ENCODE measurements at places on chromosomes 16 and 17.

GRCh38 chr16:58515871-58516767 lies 802 bp downstream of the SETD6 start:
- DNase-seq, result peak; percentile 69

- no peak for DNase-seq
Observed at GRCh38 chr16:58488531-58488930, 11.4 kb upstream of the NDRG4 start.

DNA sequence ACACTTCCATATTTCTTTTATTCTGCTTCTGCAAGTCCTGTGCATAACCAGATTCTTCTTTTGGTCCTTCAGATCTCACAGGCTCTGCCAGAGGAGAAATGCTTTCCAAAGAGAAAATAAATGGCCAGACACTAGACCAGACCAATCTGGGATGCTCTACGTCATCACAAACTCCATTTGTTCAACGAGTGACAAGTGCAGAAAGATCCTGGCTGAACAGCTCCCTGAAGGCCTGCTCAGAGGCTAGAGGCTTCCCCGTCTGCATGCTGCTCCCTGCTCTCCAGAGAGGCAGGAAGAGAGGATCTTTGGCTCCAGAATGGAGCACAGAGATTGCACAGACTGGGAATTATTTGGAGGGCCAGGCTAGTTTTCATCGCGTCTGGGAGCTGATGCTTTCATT lies 232.7 kb downstream of the MAF start:
- no peak for DNase-seq

- no peak for DNase-seq
Observed at GRCh38 chr16:10314317-10314716, 71.5 kb upstream of the ATF7IP2 start.

- DNase-seq, result peak; percentile 80
Observed at GRCh38 chr16:89924297-89924924, 1.3 kb downstream of the TUBB3 start.

DNA sequence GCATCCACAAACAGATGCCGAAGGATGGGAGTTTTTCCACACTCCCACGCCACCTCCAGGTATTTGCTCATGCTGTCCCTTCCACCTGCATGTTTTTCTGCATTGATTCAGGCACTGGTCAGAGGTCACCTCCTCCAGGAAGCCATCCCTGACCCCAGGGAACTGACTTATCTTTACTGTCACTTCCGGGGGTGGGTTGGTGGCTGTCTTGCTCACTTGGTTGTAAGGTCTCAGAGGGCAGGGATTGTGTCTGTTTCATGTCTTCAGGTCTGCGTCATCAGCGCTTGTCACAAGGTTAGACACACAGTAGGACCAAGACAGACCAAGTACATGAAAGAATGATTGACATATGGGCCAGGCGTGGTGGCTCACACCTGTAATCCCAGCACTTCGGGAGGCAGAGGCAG lies 1.9 kb upstream of the IL4R start:
- no peak for DNase-seq

DNA sequence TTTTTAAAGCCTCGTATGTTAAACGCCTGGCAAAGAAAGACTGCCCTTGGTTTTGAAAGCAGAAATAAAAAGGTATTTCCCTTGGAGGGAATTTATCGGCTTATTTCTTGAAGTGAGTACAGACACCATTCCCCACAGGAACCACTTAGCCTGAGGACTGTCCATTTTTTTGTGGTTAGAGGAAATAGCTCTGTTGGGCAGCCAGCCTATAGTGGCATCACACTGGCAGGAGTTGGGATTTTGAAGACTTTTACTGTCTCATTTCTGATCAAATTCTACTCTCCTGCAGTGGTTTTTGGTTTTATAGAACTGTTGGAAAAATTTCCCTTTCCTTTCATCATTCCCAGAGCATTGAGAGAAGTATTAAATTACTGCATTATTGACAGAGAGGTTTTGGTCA lies 34.1 kb upstream of the CDC6 start:
- no peak for DNase-seq

DNA sequence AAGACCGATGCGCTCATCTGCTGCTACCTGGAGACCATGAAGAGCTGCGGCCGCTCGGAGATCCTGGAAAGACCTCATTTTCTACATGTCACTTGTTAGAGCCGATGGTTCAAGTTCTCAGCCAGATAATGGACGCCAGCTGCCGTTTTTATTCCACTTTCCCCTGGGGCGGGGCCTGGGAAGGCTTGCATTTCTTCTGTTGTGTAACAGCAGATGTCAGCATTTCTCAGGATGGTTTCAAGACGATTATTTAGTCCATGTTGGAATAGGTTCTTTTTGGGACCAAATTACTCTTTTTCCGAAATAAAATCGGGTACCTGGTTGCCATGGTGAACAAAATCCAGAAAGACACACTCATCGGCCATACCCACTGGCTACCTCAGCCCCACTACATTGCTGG lies 1418.3 kb downstream of the CDH11 start:
- peak; percentile 8 for DNase-seq

DNA sequence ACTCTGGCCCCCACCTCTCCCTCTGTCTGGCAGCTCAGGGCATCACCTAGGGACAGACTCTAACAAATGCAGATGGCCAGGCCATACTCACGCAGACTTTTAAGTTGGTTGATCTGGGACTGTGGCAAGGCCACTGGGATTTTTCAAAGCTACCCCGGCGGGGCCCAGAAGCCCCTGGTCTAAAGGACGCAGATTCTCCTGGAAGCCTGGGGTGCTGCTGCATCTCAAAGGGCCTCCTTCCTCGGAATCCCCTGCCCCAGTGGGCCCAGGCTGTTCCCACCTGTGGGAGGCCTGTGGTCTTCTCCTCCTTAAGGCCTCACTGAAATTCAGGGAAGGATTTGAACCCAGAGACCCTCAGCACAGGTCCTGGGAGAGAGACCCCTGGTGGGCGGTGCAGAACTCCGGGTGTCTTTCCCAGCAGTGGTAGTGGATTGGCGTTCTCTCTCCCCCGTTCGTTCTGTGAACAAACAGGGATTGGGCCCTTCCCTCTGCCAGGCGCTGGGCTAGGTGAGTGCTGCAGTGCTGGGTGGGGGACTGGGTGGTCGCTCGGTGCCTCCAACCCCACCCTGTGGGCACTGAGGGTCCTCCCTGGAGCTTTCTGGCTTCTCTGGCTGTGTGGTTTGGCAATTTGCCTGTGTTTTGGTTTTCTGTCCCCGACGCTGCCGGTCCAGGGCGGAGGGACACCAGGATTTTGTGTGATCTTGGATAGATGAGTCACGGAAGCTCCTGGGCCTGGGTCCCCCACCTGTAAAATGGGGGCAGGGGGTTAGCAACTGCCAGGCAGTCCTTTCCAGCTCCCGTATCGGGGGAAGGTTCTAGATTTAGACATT lies 160.5 kb upstream of the GSE1 start:
- no peak for DNase-seq

DNA sequence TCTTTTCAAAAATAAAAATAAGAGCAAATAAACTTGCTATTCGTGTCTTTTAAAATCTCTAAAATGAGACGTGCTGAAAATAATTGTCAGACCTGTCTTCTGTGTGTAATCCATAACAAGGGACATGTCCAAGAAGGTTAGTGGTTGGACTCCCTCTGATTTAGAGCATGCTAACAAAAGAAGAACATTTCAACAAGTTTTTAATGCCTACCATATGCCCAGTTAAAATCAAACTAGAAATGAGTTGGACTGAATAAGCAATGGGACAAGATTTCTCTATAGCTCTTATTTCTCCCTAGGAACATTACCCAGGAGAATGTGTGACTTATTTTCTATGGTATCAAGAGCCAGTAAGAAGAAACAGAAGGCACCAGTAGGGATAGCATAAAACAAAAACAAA lies 689.7 kb upstream of the SOX9 start:
- DNase-seq, result no peak

GRCh38 chr17:14866266-14866665 lies 398.9 kb downstream of the PMP22 start:
- no peak for DNase-seq

DNA sequence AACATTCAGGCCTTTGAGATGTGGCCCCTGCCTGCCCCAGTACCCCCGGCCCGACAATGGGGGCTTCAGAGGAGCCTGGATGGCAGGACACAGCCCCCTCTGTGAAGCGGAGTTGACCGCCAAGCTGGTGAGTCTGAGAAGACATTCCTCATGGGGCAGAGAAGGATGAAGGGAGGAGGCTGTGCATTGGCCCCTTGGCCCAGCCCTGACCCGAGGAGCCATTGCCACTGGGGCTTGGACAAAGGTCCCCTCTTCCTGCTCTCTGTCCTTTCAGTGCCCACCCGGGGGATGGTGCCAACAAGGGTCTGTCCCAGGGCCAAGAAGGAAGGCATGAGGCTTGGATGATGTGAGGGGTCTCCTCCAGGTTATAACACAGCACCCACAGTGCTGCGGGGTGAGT lies 30.9 kb upstream of the PHB1 start:
- no peak for DNase-seq

GRCh38 chr16:51146256-51146924 lies 4.7 kb downstream of the SALL1 start:
- peak; percentile 37 for DNase-seq

- DNase-seq, result peak; percentile 84
Observed at GRCh38 chr17:12667299-12667958, 1.7 kb downstream of the MYOCD start.

DNA sequence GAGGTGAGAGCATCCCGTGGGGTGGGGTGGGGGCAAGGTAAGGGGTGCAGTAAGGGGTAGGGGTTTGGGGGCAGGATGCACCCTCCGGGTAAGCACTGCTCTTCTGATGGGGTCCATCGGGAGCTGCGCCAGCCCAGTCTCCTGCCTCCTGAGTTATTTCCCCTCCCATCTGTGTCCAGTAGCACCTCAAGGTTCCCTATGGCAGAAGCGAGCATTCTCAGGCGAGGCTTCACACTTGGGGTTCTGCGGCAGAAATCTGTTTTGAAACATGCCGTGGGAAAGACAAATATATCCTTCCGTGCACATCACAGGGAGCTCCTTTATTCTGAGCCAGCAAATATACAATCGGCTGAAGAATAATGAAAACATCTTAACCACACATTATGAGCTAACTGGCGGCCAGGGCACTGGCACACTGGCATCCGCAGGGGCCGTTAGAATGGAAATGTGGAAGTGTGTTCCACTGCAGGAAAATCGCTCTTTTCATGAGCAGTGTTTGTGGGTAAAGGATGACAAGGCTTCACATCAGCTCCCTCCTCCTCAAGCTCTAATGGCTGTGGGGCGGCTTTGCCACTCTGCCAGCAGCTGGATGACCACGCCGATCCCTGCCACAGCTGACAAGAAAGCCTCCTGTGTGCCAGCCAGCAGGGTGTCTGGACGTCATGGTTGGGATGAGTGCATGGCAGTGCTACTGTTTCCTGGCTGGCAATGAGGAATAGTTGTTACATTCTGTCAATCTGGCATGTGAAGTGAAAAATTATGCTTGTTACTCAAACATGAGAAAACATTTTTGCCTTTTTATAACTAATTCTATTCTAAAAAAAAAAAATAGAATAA lies 20.0 kb downstream of the MTHFSD start:
- DNase-seq, result no peak

GRCh38 chr17:20010099-20010863 lies 1.1 kb downstream of the SPECC1 start:
- peak; percentile 45 for DNase-seq

GRCh38 chr17:20086416-20087076 lies 77.4 kb downstream of the SPECC1 start:
- DNase-seq, result no peak

- DNase-seq, result no peak
Observed at GRCh38 chr17:66791347-66791746, 43.6 kb upstream of the CACNG5 start.

GRCh38 chr16:83980794-83981193 lies 12.8 kb downstream of the NECAB2 start:
- no peak for DNase-seq

- no peak for DNase-seq
Observed at GRCh38 chr16:88368994-88369393, 13.8 kb upstream of the ZNF469 start.

DNA sequence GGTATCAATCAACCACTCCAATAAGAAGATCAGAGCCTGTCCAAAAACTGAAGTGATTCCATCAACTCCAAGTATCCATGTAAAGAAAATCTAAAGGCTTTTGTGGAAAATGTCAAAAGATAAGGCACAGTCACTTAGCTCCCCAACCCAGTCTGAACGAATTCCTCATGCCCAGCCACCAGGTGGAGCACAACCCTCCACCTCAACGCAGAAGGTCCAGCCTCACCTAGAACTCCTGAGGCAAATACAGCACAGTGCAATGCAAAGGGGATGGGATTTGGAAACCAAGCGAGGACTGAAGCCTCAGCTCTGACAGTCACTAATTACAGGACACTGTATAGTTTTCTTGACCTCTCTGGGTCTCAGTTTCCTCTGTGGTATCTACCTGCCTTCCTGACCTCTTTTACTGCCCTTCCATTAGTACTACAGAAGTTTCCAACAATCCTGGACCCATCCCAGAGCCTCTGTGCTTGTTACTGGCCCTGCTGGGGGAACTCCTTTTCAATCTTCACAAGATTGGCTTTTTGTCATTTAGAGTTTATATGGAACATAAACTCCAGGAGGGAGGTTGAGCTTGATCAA lies 2.0 kb downstream of the NCBP3 start:
- DNase-seq, result peak; percentile 57

DNA sequence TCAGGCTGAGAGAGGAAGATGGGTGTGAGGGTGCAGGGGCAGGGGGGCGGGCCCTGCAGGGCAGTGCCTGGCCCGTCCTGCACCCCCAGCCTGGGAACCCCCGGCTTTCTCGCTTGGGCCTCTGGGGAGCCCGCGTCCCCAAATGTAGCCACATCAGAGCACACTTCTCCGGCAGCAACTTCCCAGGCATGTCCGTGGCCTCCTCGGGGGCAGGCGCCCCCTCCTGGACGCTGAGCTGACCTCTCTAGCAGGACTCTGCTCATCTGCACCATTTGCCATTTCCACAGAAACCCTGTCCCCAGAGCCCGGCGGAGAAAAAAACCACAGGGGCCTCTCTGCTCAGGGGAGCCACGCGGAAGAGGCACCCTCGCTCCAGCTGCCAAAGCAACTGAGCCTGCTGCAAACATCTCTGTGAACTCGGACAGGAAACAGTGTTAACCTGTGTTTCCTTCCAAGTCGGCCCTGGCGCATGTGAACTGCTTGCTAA lies 63.4 kb downstream of the KLHDC4 start:
- peak; percentile 67 for DNase-seq

DNA sequence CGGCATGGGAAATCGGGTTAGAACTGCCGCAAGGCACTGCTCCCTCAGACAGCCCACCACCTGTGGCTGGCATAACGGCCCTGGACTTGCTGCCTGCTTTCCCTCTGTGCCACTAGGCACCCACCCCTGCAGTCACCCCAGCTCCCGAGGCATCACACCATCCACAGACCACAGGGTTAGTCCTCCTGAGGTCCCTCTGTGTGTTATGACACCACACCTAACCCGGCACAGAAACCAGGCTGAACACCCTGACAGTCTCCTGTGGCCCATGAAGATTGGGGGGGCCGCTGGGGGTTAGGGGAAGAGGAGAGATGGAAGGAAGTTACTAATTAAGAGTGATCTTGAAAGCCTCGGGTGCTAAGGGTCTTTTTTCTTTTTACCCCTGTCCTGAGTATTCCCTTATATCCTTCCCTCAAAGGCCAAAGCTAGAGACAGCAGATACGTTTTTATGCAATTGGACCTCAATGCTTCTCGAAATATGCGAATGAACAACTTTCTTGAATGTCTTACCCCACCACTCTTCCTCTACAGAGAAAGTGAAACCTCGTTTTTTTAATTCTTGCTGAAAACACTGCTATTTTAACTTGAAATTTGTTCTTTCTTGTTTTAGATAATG lies 7.0 kb downstream of the CYTH1 start:
- DNase-seq, result no peak

All from stomach (tissue), 19 donors.